GM04503 (cell line): ENCODE measurements at places on chromosomes 7 and 10.

DNA sequence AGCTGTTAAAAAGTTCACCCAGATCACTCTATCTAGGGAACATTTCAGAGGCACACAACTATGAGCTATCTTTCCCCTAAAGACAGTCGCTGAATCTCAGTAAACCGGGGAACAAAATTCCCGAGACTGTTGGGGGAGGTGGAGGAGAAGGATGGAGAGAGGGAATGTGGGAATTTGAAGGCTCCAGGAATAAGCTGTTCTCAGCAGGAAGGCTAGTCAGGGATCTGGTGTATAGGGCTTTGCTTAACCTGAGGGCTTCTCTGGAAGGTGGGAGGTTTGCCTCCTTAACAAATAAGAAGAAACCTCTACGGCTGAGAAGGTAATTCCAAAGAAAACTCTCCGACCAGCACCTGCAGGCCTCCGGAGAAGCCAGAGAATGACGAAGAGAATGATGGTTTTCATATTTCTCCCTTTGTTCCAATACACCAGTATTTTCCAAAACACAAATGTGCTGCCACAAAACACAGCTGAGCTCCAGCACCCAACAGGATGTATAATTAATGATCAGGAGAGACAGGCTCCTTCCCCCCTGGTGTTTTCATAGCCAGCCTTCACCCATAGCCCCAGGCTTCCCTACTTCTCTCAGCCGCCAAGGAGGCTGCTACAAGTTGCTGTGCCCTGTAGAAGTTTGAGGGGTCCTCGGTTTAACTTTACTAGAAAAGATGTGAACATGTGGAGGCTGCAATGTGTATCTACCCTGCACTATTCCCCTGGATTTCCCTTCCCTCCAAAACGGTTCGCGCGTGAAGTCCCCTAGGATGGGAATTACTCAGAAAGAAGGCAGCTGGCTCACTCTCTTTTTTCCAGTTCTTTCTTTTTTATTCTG, 2.0 kb downstream of the KCNMA1 start:
- DNase-seq, result no peak

DNA sequence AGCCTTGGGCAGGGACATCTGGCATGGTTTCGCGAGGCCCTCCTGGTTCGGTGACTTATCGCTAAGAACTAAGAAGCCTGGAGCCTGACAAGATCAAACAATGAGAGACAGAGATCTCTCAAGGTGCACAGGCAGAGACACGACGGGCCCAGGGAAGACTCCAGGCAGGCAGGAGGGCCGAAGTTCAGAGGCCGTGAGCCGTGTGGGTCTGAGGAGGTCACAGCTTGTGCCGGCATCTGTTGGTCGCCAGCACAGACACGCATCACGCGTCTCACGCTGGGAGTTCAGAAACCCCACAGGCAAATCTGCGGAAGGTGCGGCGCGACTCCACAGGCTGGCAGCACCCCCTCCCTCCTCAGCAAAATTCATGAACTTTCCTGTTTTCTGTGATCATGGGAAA, 314.0 kb downstream of the DNAJB6 start:
- DNase-seq, result no peak

GRCh38 chr7:39458061-39458745, 108.0 kb upstream of the YAE1 start:
- DNase-seq, result peak; percentile 7

- no peak for DNase-seq
These were observed 66.6 kb downstream of the ADARB2 start for GRCh38 chr10:1670541-1671365.

DNA sequence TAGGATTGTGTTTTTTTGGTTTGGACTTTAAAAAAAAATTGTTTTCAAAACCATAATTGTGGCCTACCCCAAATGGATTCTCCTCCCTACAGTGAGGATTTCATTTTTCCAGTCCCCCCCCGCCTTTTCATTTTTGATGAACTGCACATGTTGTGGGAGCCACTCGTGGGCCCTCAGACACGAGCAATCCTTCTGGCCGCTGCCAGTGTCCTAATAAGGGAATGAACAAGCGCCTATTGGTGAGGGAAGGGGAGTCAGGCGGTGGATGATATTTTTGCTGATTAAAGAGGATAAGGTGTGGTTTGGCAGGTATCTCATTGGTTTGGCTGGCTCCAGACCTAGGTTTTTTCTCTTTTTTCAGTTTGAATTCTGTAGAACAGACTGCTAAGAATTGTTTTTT, 78.7 kb upstream of the AGBL3 start:
- no peak for DNase-seq

GRCh38 chr7:55304018-55304762, 60.9 kb upstream of the LANCL2 start:
- no peak for DNase-seq

DNA sequence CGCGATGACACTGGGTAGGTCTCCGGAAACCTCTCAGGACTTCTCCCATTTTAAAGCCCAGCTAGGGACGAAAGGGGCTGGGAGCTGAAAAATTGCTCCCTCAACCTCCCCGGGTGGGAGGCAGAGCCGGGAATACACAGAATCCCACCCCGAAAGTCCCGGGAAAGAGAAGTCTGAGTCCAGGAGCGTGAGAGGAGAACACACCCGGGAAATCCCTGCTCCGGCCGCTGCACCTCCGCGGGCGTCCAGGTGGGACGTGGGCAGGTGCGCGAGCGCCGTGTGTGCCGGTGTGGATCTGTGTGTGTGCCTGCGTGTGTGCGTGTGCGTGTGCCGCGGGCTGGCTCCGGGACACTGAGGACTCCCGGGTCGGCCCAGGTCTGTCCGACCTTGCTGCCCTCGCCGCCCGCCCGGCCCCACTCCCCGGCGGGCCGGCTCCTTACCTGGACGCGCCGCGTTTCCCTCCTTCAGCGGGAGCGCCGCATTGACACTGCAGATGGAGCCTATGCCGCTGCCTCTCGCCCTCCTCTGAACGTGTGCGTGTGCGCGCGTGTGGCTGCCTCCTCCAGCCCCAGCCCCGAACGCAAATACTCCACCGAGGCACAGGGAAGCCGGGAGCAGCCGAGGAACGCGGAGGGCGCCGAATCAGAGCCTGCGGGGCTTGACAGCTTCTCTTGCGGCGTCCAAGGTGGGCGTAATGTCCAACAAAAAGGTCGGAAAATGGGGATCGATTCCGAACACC, at the start of gene PLXNA4:
PLXNA4 (minus strand) TSS at position 489 of the 739 bp plus-strand sequence. CDS start 67,777 bp downstream, outside the sequence.
- no peak for DNase-seq

GRCh38 chr10:42990016-42990720, 86.7 kb upstream of the RET start:
- DNase-seq, result no peak

- DNase-seq, result no peak
These were observed 6.2 kb downstream of the FAM241B start for GRCh38 chr10:69636273-69636575.

- DNase-seq, result no peak
These were observed 23.2 kb downstream of the SLC35G1 start for GRCh38 chr10:93917064-93917391.

DNA sequence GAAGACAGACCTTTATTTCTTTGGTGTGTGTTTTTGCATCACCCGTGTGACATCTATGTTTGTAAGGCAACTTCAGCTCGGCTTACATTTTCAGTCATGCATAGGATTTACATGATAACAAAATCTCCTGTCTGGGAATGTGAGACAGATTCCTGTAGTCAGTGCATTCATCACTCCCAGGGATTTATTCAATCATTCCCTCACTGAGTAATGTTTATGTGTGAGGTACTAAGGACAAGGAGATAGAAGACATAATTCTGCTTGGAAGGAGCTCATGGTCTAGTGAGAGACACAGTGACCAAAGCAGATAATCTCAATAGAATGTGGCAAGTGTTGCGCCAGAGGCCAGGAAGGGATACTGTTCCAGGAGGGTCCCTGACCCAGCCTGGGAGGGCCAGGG, 35.2 kb upstream of the BMPER start:
- DNase-seq, result no peak

GRCh38 chr7:1309996-1310395, 77.3 kb downstream of the UNCX start:
- DNase-seq, result no peak

DNA sequence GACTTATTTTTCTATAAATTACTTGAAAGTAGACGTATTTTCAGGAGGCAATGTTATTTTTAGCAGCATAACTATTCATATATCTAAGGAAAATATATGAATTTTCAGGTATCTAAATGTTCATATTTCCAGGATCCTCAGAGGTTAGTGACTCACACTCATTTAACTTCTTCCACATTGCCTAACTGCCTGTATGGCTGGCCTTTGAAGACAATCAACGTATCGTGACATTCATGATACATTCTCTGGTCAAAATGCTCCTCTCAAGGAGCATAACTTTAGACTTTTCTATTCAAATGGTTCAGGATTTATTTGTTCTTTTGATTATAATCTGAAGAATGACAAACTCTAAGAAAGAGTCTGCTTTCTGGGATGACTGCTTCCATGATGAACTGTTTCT, 89.3 kb downstream of the SEMA3C start:
- DNase-seq, result no peak

- DNase-seq, result no peak
These were observed 691.1 kb downstream of the PHTF2 start for GRCh38 chr7:78489476-78490240.

GRCh38 chr7:105621617-105622016, 40.3 kb upstream of the EFCAB10 start:
- peak; percentile 33 for DNase-seq

DNA sequence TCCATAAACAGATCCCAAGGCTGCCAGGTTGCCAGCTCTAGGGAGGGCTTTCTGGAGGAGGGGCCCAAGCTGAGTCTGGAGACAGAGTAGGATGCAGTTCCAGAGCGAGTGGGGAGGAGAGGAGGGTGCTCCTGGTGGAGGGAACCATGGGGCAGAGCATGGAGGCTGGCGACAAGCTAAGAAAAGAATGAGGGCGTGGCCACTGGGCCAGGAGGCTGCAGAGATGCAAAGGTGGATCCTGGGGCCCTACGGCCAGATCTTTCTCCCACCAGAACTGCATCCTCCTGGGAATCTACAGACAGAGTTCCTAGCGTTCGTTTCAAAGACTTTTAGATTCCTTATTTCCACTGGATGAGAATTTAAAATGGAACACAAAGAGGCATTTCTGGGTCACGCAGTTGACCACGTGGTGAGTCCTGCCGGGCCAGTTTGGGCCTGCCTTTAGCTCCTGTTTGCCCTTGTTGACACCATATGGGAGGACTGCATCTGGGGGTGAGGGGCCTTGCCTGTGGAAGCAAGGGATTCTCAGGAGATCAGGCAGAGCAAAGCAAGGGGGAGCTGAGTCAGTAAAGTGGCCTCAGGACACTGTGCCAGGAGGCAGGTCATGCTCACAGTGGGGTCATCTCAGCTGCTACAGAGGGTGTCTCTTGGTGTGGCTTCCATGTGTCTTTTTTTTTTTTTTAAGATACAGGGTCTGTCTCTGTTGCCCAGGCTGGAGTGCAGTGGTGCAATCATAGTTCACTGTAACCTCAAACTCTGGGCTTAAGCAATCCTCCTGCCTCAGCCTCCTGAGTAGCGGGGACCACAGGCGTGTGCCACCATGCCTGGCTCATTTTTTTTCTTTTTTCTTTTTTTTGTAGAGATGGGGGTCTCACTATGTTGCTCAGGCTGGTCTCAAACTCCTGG, 137.8 kb downstream of the SH3PXD2A start:
- no peak for DNase-seq

DNA sequence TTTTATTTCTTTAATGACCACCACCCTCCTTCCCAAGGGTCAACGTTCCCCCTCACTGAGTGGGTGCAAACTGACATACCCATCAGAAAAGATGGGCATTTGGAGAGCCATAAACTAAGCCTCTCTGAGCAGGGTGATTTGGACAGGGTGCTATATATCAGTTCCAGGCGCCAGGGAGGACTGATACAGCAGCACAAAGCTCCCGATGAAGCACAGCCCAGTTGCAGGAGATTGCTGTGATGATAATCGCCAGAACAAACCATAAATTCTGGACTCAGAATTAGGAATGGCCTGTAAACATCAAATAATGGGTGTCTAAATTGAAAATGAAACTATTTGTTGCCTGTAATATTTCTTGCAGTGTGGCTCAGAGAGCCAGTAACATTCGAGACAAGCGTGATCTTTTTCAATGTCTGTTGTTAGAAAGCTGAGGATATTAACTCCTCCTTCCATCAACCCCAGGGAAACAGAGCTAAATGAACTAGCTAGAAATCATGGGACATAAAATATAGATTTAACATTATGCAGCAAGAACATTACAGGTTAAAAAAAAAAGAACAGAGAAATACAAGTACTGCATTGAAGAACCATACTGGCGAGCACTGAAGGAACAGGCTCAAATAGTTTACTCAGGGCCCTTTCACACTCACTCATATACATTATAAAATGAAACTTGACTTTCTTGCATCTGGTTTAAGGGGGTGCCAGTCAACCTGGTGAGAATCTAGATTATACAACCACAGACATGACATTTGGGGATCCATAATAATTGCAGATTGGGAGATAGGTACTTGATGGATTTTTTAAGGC, 137.5 kb upstream of the LRRTM3 start:
- no peak for DNase-seq

DNA sequence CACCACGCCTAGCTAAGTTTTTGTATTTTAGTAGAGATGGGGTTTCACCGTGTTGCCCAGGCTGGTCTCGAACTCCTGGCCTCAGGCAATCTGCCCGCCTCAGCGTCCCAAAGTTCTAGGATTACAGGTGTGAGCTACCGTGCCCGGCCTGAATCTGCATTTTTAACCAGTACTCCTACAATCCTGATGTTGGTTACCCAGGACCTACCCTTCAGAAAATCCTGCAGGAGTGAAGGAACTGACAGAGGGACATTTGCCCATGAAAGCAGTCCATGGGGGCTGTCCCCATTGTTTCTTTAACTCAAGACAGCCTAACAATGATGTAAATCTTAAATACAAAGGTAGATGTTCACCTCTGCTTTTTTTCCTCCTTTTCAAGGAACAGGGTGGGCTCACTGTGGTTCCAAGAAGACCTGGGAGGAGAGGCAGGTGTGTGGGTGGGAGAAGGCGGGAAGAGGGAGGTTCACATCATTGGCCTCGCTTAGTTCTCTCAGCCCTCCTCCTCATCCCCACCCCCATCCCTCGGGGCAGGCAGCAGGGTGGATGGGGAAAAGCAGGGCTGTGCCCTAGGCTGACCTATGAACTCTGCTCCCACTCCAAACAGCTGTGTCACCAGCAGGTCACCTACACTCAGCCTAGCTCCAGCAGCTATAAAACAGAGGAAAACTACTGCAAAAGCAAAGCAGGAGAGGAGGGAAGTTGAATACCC, 13.5 kb downstream of the LRRC20 start:
- DNase-seq, result no peak

DNA sequence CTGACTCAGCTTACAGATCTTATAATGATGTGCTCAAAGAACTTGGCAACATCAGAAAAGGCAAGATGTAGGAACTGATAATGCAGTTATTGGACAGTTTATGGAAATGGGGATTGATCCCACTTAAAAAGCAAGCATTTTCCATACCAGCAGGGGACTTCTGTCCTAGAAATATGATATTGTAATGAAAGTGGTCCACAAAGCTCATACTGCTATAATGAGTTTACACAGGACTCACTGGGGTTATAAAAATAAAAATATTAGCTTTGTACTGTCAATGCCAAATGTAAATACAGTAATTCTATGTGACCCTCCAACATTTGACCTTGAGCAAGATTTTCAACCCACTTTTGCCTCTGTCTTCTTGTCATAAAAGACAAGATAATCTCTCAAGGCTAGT, 145.5 kb upstream of the SEM1 start:
- no peak for DNase-seq
